ENCODE measurements at places on chromosomes 16 and 17.

DNA sequence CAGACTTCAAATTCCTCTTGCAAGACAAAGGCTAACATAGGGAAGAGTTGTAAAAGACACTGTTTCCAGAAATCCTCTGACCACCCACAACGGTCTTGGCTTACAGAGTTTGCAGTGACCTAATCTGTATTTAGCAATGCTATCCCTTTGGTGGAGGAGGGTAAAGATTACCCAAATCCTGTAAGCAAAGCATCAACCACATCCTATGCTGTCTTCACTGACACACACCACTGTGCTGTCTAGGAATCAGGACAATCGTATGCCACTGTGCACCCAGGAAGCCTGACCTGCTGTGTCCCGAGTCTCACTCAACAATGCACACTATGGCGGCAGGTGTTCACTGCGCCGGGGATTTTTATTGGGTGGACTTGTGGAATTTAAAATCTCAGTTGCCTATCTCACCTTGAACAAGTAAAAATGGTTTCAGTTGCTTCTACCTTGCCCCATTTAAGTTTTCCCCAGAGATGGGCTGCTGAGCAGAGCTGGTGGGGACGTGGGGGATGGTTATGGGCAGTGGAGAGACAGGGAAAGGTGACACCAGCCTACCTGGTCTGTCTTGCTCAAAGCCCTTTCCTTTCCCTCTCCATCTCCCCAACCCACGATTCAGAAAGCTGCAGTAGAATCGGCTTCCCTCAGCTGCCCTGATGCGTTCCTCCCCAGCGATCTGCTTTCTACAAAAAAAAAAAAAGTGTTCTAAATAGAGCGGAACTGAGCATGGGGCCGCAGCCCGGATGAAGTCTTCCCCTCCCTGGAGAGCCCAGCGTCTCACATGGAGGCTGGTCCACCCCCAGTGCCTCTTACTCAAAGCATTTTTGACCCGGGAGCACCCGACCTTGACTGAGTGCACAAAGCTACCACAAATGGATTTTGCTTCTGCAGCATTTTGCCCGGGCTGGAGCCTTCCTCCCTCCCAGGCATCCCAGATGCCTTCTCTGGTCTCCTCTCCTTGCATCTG, 271.5 kb downstream of the SOX9 start:
- H3K27me3 ChIP-seq, result no peaks in the 10 kb centered on the region
- H3K4me3 ChIP-seq, result no peak overlapping the region
- no peak overlapping the region for H3K27ac ChIP-seq

- no peak overlapping the region for H3K27ac ChIP-seq
- no peak for DNase-seq
Measured at GRCh38 chr17:28763137-28763799, 19.5 kb downstream of the TRAF4 start.

- H3K27me3 ChIP-seq, result no peaks in the 10 kb centered on the region
- no peak overlapping the region for H3K27ac ChIP-seq
- no peak for DNase-seq
- H3K4me1 ChIP-seq, result no peaks in the 10 kb centered on the region
- H3K4me3 ChIP-seq, result no peak overlapping the region
Measured at GRCh38 chr17:16106161-16106891, 106.7 kb downstream of the TTC19 start.

GRCh38 chr16:65489531-65490023, 367.7 kb upstream of the CDH11 start:
- no peaks in the 10 kb centered on the region for H3K27me3 ChIP-seq
- no peaks in the 10 kb centered on the region for H3K4me1 ChIP-seq
- DNase-seq, result no peak
- no peak overlapping the region for H3K4me3 ChIP-seq
- no peak overlapping the region for H3K27ac ChIP-seq

DNA sequence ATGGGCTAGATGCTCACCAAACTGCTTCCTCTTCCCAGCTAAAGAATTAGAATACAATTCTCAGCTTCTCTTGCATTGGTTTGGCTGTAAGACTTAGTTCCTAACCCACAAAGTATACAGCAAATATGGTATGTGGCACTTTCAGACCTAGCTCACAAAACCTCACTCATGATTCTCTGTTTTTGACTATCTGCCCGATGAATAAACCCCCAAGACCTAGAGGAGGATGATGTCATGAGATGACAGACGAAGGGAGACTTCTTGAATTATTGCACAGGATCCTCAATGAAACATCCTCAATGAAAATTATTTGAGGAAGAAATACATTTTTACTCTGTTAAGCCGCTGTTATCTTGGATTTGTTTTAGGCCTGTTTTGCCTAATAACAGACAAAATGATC, 14.3 kb downstream of the CNOT1 start:
- H3K36me3 ChIP-seq, result peaks cover 37% of the 10 kb centered on the region
- H3K4me3 ChIP-seq, result no peak overlapping the region
- no peaks in the 10 kb centered on the region for H3K27me3 ChIP-seq
- H3K27ac ChIP-seq, result no peak overlapping the region
- peaks cover 11% of the 10 kb centered on the region for H3K4me1 ChIP-seq

All from activated CD4-positive, alpha-beta T cell treated with anti-CD3 and anti-CD28 coated beads, Interleukin-2, amount 10 ng/mL, durations not matched to agents 7 days and 5 days (primary cell).